GM23248 (cell line): ENCODE measurements at places on chromosomes 5 and 9. TPM values are rescaled to one million over a fixed set of nuclear protein-coding genes. Genes with fewer than 3 reads are reported as not detected.

Gene RAB3C
- polyA plus RNA-seq, result not detected in 2 replicates

Gene ZBTB34
- polyA plus RNA-seq, result 2.3 and 2.4 TPM in 2 replicates

Gene HCN1
- not detected in 2 replicates for polyA plus RNA-seq

Gene LCN15
- polyA plus RNA-seq, result not detected in 2 replicates

Gene THBS4
- 0.70 and 0.74 TPM in 2 replicates for polyA plus RNA-seq

Gene NADK2
- polyA plus RNA-seq, result 13.2 and 15.3 TPM in 2 replicates

Gene HRCT1
- polyA plus RNA-seq, result 3.4 and 3.6 TPM in 2 replicates

Gene TMEM252
- not detected in 2 replicates for polyA plus RNA-seq

Gene SPATA31E1
- not detected in 2 replicates for polyA plus RNA-seq

Gene HTR1A
- polyA plus RNA-seq, result not detected in 2 replicates

Gene ARL14EPL
- not detected in 2 replicates for polyA plus RNA-seq

Gene GCNT4
- 1.7 and 1.8 TPM in 2 replicates for polyA plus RNA-seq

Gene LSM11
- 0.52 and 0.79 TPM in 2 replicates for polyA plus RNA-seq

Gene PCDHB8
- 0.83 and 1.0 TPM in 2 replicates for polyA plus RNA-seq

Gene SHOC1
- 0.09 and 0.11 TPM in 2 replicates for polyA plus RNA-seq

Gene IQGAP2
- 0.11 TPM in 1 of 2 replicates, not detected in the other for polyA plus RNA-seq
